ENCODE measurements at places on chromosomes 4 and X.

- no peak for DNase-seq
Measured at GRCh38 chrX:130245441-130245840, 23.3 kb downstream of the ZNF280C start.

DNA sequence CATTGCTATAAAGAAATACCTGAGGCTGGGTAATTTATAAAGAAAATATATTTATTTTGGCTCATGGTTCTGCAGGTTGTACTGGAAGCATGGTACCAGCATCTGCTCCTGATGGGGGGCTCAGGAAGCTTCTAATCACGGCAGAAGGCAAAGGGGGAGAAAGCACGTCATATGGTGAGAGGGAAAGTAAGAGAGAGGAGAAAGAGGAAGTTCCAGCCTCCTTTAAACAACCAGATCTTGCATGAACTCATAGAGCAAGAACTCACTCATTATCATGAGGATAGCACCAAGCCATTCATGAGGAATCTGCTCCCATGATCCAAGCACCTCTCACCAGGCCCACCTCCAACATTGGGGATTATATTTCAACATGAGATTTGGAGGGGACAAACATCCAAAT, 125.0 kb upstream of the GRPR start:
- DNase-seq, result no peak

DNA sequence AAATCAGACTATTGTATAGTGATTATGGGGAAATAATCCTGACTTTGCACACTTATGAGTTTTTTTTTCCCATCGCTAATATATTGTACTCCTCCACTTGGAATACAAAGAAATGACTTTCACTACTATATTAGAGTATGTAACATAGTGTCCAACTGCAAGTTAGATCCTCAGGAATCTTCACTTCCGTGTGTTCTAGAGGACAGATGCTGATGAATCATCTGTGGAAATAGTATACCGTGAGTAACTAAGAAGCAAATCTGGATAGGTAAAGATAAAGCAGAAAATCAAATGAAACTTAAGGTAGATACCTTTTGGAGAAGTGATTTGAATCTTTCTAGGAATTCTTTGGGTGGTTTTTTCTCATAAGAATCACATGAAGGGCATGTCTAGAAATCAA, 8.3 kb downstream of the IL21 start:
- DNase-seq, result no peak

GRCh38 chrX:133410550-133410949, 4.7 kb downstream of the GPC4 start:
- DNase-seq, result no peak

DNA sequence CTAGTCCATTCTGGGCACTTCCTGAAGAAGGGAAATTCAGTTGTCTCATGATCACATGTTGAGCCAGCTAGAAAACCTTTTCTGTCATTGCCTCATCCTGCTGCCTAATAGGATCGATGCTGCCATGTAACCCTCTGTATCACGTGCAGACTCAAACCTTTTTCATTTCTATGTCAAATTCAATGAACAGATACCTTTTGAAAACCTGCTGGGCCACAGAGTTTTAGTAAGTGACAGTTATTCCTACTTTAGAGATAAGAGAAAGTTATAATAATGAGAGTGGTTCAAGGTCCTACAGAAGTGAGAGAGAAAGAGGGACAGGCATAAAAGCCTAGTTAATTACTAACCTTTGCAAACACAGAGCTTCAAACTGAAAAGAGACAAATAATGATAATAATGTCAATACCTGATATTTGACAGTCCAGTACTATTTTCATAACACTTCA, 46.0 kb downstream of the MAOA start:
- DNase-seq, result no peak

DNA sequence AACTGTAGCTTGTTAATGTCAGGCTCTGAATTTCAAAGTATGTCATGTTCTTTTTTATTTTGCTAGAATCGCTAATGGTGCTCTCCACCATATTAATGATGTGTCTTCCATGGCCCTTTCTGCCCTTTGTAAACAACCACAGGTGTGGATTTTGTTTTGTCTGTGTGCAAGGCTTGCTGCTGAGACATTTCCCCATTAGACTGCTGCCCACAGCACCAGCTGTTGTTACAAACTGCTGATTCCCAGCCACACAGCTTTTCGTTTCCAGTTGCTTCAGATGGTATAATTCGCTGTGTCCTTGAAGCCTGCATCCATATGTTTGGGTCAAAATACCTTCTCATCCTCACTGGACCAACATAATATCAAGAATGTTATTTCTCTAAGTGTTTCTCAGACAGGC, 32.8 kb downstream of the KCNIP4 start:
- no peak for DNase-seq

- no peak for DNase-seq
Measured at GRCh38 chr4:173448103-173448502, 49.2 kb upstream of the SCRG1 start.

DNA sequence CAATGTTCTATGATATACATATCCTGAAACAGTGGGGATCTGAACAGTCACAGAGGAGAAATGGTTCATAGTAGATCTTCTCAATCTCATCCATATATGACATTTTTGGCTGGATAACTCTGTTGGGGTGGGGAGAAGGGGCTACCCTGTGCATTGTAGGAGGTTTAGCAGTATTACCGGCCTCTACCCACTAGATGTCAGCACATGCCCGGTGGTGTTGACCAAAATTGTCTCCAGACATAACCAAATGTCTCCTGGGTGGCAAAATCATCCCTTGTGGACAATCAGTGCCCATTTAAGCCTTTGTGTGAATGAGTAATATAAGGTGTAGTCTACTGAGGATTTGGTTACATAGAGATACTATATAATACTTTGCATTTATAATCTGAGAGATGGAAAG, 89.9 kb downstream of the PLS3 start:
- DNase-seq, result peak; percentile 5

DNA sequence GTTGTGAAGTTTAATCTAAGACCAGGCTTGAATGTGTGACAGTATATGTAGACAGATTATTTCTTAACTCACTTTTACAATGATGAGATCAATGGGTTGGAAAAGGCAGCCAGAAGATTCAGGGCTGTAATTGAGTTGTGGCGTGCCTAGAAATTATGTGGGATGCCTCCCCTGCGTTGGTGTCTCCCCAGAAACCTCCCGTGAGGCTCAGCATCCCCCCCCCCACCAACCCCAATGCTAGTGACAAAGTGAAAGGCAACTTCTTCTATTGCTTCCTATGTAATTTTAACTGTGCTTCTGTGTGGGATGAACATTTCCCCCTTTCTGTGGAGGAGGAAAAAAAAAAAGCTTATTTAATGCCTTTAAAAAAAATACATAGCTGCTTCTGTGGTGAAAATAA, 297.9 kb downstream of the ARHGAP10 start:
- DNase-seq, result no peak

GRCh38 chrX:104310090-104310489, 55.4 kb upstream of the ESX1 start:
- DNase-seq, result no peak

DNA sequence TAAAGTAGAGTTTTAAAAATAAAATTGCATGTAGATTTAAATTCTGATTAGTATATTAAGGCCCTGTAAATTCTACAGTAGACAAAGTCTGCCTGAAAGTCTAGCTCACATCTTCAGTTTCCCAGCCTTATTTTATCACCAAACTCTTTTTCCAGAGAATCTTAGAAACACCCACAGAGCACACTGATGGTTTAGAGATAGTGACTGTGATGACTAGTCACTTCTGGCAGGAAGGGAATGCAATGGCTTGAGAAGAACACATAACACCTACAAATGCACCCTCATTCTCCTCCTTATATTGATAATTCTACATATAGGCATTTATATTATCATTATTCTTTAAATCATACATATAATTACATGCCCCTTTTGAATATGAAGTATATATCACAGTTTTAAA, 232.9 kb downstream of the ARAP2 start:
- no peak for DNase-seq

- DNase-seq, result no peak
Measured at GRCh38 chrX:16862829-16863228, 7.3 kb downstream of the RBBP7 start.

GRCh38 chrX:155613927-155614559, 1.3 kb upstream of the TMLHE start:
- DNase-seq, result no peak

DNA sequence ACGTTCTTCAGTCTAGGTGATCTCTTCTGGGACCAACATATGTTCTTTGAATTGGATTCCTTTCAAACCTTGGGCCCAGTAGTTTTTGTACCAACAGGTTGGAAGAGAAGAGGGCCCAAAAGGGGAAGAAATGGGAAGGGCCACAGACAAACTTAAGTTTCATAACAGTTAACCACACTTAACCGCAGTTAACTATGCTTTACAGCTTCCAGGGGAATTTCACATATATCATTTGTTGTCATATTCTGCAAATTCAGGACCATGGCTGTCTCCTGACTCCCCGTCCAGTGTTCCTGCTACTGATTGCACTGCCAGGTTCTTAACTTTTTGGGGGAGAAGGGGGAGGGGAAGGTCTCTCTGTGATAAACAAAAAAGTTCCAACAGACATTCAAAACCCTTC, 34.6 kb downstream of the RTL5 start:
- DNase-seq, result peak; percentile 66

DNA sequence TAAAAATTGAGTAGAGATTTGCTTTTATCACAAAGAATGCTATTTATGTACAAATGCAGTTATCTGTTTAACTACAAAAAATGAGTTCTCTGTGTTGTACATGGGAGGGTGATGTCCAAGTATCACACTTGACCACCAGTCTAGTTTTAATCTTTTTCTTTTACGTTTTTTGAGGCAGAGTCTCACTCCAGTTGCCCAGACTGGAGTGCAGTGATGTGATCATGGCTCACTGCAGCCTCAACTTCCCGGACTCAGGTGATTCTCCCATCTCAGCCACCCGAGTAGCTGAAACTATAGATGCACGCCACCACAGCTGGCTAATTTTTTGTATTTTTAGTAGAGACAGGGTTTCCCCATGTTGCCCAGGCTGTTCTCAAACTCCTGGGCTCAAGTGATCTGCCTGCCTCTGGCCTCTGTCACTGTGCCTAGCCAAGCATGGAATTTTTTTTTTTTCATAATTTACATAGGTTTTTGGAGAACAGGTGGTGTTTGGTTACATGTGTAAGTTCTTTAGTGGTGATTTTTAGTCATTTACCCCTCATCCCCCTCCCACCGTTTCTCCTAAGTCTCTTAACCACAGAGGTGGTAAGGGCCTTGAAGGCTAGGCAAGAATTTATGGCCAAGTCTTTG, 47.9 kb upstream of the RPA4 start:
- DNase-seq, result no peak

DNA sequence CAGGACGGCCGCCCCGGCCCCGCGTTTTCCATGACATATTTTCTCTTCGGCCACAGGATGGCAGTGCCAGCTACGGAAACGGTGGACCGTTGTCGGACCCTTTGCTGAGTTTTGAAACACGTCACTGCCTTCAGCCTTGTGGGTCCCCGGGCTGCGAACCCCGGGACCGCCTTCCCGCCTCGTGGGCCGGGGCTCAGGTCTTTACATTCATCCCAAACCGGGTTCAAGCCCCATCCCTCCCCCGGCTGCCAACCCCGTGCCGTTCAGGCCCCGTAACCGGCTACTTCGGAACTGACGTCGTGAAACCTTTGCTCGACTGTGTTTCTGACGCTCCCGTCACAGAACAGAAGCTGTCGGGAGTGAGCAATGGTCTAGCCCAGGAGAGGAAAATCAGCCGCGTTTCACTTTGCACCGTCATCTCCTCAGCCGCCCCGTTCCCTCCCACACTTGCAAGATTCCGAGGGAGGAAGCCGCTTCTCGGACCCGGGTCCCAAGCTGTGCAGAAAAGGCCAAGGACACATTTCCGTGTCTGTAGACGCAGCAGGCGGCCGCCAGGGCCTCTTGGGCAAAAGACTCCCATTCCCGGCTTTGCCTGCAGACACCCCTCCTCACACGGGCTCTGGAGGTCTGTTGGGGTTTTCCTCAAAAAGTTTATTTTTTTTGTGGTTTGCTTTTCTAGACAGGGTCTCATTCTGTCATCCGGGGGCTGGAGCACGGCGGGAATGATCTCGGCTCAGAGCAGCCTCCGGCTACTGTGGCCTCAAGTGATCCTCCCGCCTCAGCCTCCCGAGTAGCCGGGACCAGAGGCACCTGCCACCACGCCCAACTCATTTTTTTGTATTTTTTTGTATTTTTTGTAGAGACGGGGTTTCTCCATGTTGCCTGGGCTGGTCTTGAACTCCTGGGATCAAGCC, 41.4 kb upstream of the PPP2R3B start:
- no peak for DNase-seq

DNA sequence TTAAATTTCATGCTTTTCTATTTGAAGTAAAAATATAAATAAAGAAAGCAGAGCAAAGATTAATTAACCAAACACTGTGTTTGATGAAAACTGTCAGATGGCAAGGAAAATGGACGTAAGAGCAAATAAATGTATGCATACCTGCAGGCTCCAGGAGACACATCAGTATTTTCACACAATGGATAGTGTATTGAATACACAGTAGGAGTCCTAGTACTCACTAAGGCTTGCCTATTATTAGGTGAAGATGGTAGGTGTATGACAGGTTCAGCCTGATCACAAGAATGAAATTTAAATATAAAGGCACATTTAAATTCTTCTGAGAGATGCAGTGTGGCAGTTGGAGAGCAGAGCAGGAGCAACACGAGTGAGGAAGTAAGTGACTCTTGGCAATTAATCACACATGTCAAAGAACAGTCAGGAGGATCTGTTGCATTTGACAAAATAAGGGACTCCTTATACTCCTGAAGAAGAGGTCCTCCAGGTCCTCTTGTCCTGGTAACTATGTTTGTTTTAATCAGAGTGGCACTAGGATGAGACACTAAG, 106.0 kb upstream of the NDST4 start:
- DNase-seq, result no peak

- no peak for DNase-seq
Measured at GRCh38 chr4:24274381-24274941, 309.9 kb downstream of the DHX15 start.

DNA sequence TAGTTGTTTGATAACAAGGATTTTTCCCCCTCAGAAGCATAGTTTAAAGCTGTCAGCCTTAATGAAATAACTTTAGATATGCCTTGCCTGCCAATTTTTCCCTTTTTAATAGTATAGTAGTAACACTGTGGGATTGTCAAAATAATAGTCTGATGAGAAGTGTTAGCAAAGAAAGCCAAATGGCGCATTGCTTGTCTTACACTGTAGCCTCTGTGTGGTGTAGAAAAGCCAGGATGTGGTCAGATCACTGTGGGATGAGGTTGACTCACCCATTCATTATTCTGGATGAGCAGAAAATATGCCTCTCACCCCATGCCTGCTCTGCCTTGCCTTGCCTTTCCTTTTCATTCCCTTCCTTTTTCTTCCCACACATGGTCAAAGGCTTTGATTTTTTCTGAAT, 257.8 kb upstream of the NRK start:
- no peak for DNase-seq

GRCh38 chr4:108950158-108950915, 187.5 kb upstream of the ETNPPL start:
- DNase-seq, result no peak

GRCh38 chr4:102299354-102300107, 45.8 kb downstream of the SLC39A8 start:
- peak; percentile 48 for DNase-seq

- no peak for DNase-seq
Measured at GRCh38 chrX:142096253-142096652, 108.8 kb downstream of the MAGEC2 start.

- DNase-seq, result no peak
Measured at GRCh38 chrX:132367984-132368383, 120.9 kb downstream of the MBNL3 start.

Measured in AML-193 (cell line).